ENCODE measurements at places on chromosomes 2 and 18.
A peak's percentile ranks its signal among the peaks of the same experiment; 100 is the strongest.

DNA sequence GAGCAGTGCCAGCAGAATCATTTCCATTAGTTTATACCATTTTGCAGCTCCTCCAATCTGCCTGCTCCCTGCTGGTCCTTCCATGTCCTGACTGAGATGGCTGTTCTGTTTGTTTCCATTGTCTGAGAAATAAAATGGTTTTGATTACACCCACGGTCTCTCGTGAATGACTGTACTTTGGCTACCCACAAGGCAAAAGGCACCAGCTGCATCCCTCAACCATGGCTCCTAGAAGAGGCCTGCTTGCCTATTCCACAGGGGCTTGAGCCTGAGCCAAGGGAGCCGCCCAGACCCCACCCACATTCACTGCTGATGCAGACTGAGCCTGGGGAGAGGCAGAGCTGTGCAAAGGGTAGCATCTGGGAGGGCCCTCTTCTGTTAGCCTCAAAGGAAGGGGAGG is 31.2 kb downstream of the MARCHF4 start:
- no peak for DNase-seq

DNA sequence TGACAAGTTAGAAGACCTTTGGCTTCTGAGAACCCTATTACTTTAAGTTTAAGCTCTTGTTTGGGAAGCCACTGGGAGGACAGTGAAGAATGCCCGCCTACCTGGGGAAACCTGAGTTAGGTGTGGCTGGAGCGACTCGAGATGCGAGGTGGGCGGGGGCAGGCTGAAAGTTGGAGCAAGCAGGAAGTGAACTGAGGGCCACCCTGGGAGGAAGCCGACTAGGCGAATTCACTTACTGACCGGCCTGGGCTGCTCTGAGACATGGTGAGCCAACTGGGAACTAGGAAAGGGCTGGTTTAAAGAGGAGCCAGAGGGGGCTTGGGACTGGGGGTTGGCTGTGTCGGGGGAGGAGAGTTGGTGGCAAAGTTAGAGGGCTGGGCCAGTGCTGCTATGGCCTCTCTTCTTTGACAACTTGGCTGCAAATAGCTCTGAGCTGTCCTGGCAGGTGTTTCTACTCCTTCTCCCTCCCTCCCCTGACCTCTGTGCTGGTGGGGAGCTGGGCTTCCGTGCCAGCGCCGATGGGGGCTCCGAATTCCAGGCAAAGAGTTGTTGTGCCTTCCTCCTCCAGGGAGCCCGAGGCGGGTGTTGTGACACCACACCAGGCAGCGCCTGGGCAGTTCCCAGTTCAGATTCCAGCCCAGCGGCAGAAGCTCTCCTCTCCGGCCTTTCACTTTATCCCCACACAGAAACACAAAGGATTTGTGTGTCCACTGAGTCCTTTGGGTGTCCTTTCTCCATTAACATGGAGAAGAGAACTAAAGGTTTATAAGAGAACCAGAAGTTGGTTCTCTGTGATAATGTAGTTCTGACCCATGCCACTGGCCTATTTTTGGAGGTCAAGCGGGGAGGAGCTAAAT is at the start of gene VAMP8:
Gene VAMP8 (plus strand): TSS at position 201 of the 857 bp plus-strand sequence. CDS start 61 bp downstream, at position 262.
- DNase-seq, result peak; percentile 59

DNA sequence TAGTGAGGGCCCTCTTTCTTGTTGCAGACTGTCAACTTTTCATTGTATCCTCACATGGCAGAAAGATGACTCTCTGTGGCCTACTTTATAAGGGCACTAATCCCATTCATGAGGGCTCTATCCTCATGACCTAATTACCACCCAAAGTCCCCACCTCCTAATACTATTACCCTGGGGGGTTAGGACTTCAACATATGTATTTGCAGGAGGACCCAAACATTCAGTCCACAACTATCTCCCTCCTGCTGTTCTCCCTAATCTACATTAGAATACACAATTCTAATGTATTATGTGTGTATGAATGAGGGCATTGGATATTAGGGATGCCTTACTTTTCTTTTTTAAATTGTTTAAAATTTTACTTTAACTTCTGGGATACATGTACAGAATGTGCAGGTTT is 246.0 kb upstream of the TANK start:
- no peak for DNase-seq

GRCh38 chr2:176648700-176649297 is 379.6 kb downstream of the MTX2 start:
- no peak for DNase-seq

DNA sequence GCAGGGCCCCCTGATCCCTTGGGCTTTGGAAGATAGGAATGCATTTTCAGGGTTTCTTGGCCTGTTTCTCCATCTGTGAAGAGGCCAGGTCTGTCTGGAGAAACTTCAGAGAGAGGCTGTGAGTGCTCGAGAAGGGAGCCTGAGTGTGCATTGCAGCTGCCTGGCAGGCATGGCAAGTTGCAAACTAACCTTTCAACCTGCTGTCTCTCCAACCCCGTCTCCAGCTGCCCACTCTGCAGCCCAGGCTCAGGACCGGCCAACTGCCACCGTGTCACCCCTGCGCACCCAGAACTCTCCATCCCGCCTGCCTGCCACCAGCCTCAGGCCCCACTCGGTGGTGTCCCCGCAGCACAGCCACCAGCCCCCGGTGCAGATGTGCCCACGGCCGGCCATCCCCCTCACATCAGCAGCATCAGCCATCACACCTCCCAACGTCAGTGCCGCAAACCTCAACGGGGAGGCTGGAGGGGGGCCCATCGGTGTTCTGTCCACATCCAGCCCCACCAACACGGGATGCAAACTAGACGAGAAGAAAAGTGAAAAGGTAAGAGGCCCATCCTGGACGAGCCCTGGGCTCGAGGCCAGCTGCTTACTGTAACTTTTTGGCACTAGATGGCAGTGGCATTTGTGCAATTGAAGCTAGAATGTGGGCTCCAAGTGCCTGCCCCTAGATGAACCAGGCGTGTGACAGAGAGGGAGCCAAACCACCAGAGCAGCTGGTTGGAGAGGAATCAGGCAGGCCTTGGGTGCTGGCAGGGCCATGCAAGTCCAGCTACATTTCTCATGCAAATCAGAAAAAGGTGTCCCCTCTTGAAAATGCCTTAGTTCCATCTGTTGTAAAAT is 164.6 kb downstream of the SEPTIN10 start:
- DNase-seq, result no peak

DNA sequence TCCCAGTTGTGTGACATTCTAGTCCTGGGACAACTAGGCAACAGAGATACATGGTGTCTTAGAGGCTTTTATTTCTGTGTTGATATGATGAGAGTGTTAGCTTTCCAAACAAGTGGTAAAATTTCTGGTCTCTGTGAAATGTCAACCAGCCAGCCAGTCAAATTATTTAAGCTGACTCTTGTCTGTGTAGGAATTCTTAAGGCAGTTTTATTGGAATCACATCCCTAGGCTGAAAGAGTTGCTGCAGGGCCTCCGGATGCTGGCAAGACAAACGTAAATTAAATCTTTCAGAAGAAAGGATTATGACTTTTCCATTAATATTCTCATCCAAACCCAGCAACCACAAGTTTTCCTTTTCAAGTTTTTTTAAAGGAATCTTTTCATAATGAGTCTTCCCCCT is 44.6 kb downstream of the SERPINB7 start:
- DNase-seq, result no peak

DNA sequence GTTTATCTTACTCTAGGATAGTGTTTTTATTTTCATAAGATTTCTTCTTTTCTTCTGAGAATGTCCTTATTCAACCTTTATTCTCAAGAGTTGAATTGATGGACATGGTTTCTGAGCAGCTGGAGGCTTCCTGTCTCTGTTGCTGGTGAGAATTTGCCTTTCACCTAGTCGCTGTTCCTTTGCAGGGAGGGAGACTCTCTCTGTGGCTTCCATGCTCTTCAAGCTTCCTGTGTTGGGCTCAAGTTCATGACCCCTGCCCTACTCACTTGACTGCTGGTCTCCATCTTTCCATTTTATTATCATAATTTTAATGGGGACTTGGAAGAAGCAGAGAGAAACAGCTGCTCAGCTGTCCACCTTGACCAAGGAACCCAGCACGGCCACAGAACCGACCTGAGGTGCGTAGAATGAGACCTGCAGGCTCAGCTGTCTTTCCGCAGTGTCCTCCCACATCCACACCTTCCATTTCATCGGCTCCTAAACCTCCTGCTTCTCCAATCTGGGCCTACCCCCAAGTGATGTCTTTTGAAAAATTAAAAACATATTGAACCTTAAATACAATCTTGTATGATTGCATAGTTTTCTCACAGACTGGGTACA is 24.2 kb downstream of the TMEM18 start:
- no peak for DNase-seq

GRCh38 chr2:138453815-138454214 is 47.8 kb upstream of the SPOPL start:
- DNase-seq, result no peak

GRCh38 chr2:56099963-56100362 is 83.8 kb upstream of the CCDC85A start:
- DNase-seq, result no peak

DNA sequence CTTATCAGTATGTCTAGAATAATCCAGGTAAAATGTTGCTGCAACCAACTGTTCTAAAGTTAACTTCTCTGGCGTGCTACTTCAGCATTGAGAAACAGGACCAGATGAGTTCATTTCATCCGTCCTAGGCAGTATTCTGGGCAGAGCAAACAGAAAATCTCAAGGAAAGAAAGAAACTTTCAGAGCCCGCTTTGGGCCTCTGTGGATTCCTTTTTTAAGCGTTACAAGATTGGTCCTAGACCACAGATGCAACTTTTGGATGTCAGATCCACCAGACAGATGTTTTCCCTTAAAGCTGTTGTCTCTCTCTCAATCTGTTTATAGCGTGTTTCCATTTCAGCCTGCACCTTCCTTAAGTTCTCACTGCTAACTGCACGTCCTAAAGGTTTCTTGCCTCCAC is 75.0 kb downstream of the BCL2 start:
- no peak for DNase-seq

DNA sequence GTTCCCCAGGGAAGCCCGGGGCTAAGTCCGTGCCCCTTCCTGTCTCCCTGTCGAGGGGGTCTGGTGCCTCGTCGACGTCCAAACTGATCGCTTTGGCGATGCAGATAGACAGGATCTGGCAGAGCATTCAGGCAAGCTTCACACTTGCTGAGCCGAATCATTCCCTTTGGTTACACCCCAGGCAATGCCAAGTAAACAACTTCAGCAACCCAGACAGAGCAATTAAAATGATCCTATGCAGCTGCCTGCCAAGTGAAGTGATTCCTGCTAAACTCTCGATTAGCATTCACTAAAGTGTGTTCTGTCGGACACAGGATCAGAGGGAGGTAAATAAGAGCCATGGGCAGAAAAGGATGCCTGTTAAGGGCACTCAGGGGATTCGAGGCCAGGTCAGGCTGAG is 108.2 kb upstream of the RAB12 start:
- no peak for DNase-seq

DNA sequence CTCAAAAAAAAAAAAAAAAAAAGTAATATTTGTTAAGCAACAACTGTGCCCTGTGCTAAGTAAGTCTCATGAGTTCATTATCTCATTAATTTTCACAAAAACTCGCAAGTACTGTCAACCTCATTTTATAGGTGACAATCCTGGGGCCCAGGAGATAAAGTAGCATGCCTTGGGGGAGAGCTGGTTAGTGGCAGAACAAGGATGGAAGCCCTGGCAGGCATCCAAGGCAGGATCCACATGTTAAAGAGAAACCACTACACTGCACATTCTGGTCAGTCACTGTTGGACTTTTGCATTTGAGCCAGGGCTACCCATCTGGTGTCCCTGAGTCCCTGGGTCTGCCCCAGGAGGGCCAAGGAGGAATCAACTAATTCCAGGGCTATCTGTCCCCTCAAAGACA is 54.6 kb downstream of the ZFP36L2 start:
- no peak for DNase-seq

- DNase-seq, result no peak
Measured at GRCh38 chr2:45750001-45750400, 98.5 kb downstream of the PRKCE start.

GRCh38 chr2:235746257-235746934 is 252.6 kb downstream of the AGAP1 start:
- DNase-seq, result no peak

DNA sequence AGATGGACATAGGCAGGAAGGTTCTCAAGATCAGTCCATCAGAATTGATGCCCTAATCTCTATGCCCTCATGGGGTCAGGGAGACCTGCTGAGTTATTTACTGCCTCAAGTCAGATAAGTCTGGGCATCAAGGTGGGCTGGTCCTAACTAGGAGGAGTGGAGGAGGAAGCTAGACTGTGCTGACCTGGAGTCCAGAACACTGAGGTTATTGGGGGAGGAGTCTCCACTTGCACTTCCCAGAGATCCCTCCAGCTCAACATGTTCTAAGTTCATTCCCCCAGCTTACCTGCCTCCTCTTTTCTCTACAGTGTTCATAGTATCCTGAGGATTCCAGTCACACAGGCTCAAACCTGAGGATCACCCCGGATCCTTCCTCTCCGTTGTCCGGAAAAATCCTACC is 19.3 kb downstream of the EVA1A start:
- DNase-seq, result no peak

DNA sequence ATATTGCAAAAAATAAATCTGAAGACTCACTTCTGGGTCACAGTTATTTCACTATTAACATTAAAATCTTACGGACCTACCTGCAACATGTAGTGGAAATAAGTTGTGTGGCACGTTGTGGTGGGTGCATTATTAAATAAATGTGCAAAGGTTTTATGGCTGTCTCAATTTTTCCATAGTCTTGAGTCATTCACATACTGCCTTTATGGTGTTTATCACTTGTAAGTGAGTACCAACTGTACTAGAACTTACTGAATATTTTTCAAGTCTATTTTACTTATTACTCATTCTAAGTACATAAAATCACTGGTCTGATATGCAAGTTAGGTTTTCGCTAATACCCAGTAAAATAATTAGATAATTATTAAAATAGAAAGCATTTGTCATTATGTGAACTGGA is 47.6 kb upstream of the SLC30A6 start:
- DNase-seq, result no peak

- no peak for DNase-seq
Measured at GRCh38 chr2:72545790-72546189, 280.0 kb downstream of the EXOC6B start.

DNA sequence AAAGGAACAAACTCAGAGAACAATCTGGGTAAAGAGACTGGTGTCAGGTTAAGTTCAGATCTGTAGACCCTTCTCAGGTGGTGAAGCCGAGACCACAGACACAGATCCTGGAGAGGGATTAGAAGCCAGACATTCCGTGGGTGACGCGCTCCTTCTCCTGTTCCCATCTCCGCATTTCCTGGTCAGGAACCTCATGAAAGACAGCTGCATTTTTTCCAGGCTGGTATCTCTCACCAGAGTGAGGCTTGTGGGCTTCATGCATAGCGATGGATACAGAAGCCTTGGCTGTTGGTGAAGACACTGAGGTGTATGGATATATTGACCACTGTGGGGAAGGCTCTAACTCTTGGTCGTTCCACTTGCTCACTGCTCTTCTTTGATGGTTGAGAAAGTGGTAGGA is 152.6 kb downstream of the FAM210A start:
- no peak for DNase-seq

GRCh38 chr2:235518322-235519090 is 24.7 kb downstream of the AGAP1 start:
- DNase-seq, result no peak

DNA sequence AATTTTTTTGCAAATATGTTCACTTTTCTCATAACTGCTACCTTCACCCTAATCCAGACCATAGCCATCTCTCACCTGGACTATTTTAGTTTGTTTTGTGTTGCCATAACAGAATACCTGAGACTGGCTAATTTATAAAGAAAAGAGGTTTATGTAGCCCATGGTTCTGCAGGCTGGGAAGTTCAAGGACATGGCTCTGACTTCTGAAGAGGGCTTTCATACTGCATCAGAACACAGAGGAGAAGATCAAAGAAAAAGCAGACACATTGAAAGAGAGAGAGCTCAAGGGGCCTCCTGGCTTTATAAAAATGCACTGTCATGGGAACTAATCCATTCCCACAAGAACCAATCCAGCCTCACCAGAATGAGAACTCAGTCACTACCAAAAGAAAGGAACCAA is 25.0 kb upstream of the DDX18 start:
- DNase-seq, result no peak

GRCh38 chr2:198438331-198438730 is 633.9 kb downstream of the PLCL1 start:
- DNase-seq, result no peak
